ENCODE measurements at places on chromosomes 16 and 17.
A peak's percentile ranks its signal among the peaks of the same experiment; 100 is the strongest.

DNA sequence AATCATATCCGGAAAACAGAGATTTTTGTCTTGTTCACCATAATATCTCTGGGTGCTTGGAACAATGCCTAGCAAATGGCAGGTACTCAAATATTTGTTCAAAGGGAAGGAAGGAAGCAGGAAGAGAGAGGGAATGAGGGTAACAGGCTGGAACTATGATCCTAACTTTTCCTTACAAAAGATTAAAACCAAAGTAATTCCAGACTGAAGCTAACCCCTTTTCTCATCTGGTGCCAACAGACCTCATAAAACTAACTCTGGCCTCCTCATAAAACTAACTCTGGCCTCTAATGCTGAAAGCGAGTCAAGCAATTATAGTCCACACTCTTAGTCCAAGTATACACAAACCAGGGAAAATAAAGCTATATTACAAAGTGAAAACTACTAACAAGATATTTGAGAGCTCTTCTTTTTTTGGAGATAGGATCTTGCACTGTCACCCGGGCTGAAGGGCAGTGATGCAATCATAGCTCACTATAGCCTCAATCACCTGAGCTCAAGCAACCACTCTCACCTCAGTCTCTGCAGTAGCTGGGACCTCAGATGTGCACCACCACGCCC is 84.6 kb downstream of the KANSL1 start:
- DNase-seq = no peak

DNA sequence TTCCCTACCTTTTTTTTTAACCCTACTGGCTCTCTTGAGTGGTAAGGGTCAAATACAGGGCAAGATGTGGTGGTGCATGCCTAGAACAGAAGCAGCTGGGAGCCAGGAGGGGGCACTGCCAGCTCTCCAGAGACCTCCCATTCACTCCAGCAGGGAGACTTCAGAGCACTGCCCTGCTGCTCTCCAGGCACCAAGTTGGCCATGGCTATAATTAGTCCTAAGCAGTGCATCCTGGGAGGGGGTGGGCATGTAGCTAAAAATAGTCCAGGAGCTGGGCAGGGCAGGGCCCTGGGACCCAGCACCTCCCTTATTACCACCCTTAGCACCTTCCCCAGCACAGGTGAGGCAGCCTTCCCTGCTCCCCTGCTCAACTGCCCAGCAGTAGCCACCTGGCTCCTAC is 3.5 kb downstream of the CORO6 start:
- DNase-seq = no peak

GRCh38 chr17:881778-882177 is 97.8 kb downstream of the NXN start:
- DNase-seq = no peak

DNA sequence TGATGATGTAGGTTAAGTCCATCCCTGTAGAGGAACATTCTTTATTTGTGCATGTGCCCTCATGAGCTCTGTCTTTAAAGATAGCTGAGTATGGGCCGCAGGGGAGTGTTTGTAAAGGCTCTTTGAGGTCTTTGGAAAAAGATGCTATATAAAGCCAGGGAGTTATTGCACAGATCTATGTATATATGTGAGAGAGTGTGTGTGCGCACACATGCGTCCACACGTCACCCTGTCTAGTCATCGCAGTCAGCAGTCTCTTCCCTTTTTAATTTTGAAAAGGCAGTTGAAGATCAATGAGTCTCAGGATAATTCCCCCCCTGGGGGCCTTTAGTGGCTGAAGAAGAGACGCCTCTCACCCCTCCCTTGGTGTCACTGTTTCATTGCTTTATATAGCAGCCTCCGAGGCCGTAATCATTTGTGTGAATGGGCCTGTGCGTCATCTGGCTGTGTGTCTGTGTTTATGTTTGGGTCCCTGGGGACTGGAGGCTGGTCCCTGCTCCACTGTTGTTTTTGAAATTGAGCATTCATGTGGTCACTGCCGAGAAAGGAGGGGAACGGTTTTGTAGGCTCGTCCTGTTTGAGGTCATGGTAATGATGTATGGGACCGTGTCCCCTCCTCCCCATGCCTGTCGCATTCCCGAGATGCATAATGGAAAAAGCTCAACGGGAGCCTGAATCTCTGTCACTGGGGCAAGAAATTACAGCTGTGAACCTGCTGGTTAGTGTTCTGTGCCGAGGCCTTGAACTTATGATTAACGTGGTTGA is 143.9 kb downstream of the SNX29 start:
- DNase-seq = no peak

DNA sequence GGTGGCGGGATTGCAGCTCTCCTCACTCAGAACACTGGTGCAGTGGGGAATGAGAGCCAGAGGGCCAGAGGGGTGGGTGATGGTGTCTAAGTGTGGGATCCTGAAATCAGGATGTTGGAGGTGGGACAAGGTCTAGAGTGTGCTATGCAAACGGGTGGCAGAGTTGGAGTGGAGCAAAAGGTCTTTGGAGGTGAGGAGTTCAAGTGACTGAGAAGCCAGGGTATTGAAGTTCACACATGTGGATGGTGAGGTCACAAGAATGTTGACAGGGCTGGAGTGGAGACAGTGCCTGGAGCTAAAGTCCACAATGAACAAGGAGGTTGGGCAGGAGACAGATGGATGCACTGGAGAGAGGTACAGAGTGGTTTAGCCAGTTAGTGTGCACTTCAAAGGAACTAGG is 38.3 kb upstream of the MAP3K14 start:
- DNase-seq = no peak

GRCh38 chr17:57604771-57605674 is 140.1 kb downstream of the CCDC182 start:
- DNase-seq = peak; percentile 44

- DNase-seq = no peak
These were observed 17.5 kb upstream of the TFAP4 start for GRCh38 chr16:4290236-4290830.

DNA sequence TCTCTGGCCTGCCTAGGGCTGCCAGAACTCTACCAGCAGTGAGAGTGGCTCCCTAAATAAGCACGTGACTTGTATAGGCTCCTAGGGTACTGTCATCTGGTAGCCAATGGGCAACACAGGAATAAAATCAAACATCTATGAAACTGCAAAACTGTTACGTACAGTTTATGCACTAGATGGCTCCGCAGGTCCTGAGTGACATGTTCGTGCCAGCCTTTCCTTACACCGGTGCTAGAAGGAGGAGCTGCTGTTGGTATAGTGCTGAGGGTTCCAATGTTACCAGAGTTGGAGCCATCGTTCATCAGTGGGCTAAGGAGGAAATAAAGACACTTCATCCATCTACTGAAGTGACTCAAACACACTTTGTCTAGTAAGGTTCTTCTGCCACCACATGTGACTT is 63.2 kb upstream of the TRAP1 start:
- DNase-seq = no peak

GRCh38 chr17:19332371-19333131 is 30.0 kb downstream of the B9D1 start:
- DNase-seq = no peak

DNA sequence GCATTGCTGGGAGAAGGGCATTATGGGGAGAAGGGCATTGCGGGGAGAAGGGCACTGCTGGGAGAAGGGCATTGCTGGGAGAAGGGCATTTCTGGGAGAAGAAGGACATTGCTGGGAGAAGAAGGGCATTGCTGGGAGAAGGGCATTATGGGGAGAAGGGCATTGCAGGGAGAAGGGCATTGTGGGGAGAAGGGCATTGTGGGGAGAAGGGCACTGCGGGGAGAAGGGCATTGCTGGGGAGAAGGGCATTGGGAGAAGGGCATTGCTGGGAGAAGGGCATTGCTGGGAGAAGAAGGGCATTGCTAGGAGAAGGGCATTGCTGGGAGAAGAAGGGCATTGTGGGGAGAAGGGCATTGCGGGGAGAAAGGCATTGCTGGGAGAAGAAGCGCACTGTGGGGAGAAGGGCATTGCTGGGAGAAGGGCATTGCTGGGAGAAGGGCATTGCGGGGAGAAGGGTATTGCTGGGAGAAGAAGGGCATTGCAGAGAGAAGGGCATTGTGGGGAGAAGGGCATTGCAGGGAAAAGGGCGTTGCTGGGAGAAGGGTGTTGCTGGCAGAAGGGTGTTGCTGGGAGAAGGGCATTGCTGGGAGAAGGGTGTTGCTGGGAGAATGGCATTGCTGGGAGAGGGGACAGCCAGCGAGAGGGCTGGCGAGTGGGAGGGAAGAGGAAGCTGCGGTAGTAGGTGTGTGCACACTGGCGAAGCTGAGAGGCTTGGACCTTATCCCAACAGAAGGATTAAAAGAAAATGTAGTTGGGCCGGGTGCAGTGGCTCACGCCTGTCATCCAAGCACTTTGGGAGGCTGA is 4.6 kb upstream of the PYDC1 start:
- no peak for DNase-seq

DNA sequence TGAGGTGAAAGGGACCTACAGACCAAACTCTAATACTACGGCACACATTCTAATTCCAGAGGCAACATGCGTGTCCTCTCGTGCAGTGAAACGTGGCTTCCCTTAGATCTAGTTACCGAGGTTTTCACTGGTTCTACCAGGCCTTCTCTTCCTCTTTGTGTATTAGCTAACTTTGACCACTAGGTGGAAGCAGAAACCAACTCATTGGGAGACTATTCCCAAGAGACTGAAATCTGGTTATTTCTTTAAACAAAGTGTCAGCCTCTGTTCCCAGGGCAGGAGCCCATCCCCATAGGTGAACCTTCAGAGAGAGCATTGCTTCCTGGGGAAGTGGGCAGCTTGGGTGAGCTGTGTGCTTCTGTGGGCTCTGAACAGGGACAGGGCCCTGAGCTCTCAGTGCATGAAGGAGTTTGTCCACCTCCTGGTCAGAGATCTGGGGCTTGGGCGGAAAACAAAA is 19.7 kb upstream of the RCVRN start:
- no peak for DNase-seq

GRCh38 chr16:26952411-26952810 is 114.3 kb upstream of the C16orf82 start:
- no peak for DNase-seq

GRCh38 chr16:47949276-47949675 is 206.5 kb downstream of the ABCC12 start:
- DNase-seq = no peak

DNA sequence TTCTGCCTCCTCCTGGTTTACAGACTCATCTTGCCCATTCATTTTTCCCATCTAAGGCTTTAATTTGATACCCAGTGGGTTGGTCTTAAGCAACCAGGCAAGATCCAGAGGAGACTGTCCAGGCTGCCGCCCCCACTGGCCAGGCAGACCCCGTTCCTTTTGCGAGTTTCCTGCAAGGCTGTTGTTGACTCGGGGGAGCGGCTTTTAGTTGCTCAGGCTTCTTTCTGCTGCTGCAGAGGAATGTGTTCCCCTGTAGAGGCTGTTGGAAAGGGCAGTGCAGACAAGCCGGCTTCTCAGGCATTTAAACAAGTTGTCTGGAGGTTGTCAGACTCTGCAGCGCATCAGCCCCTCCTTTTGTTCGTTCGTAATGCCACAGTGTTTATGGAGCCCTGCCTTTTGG is 231.2 kb downstream of the PRKCA start:
- no peak for DNase-seq

DNA sequence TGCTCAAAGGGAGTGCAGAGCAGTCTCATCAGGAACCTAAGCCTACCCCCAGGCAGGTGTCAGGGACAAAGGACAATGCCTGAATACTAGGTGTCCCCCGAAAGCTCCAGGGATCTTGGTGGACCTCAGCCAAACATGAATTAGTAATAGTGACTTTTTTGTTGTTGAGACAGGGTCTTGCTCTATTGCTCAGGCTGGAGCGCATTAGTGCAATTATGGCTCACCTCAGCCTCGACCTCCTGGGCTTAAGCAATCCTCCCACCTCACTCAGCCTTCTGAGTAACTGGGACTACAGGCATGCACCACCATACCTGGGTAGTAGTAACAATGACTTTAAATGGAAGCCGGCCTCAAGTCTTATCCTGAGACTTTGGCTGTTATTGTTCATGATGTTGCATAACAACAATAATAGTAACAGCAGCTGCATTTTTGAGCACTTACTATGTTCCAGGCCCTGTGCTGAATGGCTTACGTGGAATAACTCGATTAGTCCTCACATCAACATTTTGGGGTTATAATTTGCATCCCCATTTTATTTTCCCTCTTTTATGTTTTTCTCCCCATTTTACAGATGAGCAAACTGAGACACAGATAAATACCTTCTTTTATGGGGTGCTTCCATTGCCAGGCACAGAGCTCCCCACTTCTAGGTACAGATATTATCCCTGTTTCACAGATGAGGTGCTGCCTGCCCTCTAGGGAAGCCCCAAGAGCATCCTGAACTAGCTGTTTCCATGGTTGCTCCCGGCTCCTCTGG is 19.5 kb downstream of the CNGB1 start:
- no peak for DNase-seq

DNA sequence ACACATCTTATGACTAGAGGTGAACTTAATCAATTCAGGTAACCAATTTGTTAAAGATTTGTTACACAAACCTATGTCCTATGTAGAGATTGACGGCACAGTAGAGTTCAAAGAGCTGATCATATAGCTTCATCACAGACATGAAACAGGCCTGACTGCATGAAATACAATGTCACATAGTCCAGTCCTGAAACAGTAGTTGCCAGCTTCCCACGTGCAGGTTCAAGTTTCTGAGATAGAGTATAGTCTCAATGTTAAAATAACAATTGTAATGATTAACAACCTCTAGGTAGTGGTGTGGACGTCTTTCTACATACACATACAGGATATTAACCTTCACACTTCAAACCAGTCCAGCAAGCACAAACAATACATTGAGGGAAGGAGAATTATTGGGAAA is 640.7 kb upstream of the SOX9 start:
- no peak for DNase-seq

- no peak for DNase-seq
These were observed 39.7 kb upstream of the ALDH3A1 start for GRCh38 chr17:19787733-19788357.

DNA sequence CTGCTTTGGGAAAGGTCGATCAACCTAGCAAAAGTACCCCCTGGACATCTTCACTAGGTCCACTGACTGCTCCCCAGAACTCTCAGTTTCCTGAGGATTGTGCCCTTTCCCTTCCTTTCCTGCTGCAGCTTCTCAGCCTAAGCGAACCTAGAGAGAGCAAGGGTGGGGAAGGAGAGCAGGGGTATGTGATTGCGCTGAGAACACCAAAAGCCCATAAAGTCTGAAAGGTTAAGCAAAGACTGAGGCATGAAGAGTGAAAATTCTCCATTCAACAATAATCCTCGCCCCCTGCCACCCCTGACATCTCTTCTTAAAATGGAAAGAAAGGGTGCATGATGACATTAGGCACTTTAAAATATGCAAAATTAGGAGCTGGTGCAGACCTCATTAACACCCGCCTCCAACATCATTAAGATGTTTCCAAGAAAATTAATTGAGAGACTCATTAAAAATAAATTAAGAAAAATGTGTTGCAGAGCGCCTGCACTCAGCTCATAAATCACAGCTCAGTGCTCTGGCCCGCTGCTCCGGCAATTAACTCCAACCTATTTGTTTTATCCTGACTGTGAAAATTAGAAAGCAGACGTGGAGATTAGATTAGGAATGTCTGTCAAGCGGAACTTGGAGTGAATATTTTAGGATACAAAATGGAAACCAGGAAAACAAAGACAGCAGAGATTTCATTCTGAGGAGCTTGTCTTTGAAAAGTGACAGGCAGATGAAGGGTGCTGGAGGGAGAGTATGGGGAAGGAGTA is 49.1 kb upstream of the PMFBP1 start:
- DNase-seq = no peak

GRCh38 chr17:30433514-30433913 is 43.7 kb upstream of the GOSR1 start:
- DNase-seq = no peak

GRCh38 chr16:65965628-65966027 is 400.9 kb upstream of the CDH5 start:
- no peak for DNase-seq
